Caco-2 (cell line): ENCODE measurements at places on chromosomes 5 and 9. TPM values are rescaled to one million over a fixed set of nuclear protein-coding genes. Genes with fewer than 3 reads are reported as not detected.

- no peak overlapping the region for H3K4me3 ChIP-seq
- H3K36me3 ChIP-seq: no peaks in the 10 kb centered on the region
- H3K27ac ChIP-seq: no peak overlapping the region
- no peaks in the 10 kb centered on the region for H3K27me3 ChIP-seq
- DNase-seq: no peak
- H3K4me1 ChIP-seq: no peaks in the 10 kb centered on the region
Observed at GRCh38 chr9:97518909-97519307, 17.4 kb downstream of the TMOD1 start.

DNA sequence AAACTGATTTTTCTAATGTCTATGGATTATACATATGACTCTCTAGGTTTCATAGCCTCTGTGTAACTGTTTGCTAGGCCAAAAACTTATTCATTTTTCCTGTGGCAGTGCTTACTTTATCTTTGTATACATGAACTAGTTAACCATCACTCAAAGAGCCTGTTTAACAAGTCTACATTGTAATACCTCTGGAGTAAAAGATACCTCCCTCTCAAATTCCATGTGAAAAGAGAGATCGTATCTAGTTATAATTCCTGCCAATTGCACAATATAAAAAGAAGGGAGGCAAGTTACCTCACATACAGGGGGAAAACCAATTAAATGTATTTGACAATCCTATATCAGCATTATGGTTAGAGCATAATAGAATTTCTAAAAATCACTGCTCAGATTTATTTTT, 271.9 kb upstream of the ST8SIA4 start:
- no peak overlapping the region for H3K4me3 ChIP-seq
- no peaks in the 10 kb centered on the region for H3K27me3 ChIP-seq
- H3K36me3 ChIP-seq: no peaks in the 10 kb centered on the region
- no peak overlapping the region for H3K27ac ChIP-seq

DNA sequence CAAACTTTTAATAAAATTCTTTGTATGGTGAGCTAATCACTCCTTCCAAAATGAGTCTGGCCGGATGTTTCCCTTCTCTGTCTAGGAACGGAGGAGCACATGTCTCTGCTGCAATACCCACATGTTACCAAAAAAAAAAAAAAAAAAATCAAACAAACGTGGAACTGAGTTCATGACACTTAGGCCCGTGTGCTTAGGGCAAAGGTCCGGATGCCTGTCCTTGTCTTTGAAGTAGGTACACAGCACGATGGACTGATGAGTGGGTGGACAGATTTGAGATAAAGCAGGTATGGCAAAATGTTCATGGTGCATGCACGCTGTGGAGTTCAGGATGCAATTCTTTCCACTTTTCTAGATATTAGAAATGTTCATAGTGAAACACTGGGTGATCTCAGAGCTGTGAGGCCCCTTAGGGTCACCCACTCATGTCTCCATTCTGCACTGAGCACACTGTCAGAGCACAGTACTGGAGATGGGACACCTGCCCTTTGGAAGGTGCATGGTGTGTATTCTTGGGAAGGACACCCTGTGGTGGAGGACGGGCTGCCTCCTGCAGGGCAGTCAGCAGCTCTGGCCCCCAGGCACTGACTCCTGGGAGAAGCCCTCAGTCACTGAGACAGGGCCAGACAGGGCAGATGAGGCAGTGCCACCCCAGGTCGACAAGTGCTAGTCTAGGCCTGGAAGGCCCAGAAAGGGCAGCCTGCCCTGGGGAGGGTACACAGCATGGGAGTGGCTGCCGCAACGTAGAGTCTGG, 43.6 kb downstream of the GADD45G start:
- peaks cover 35% of the 10 kb centered on the region for H3K4me1 ChIP-seq
- H3K27ac ChIP-seq: peak overlapping the region; percentile 77
- H3K27me3 ChIP-seq: no peaks in the 10 kb centered on the region
- DNase-seq: peak; percentile 67

GRCh38 chr9:109010746-109011145, 2.6 kb downstream of the CTNNAL1 start:
- no peak overlapping the region for H3K27ac ChIP-seq
- H3K4me1 ChIP-seq: peaks cover 35% of the 10 kb centered on the region
- no peaks in the 10 kb centered on the region; the same call in 1 of the 2 replicates for H3K36me3 ChIP-seq
- no peak overlapping the region for H3K4me3 ChIP-seq
- no peak for DNase-seq

The TPPP gene
- total RNA-seq: 0.18 and 0.28 TPM in 2 replicates

The TMEM250 gene
- total RNA-seq: 35.6 and 38.2 TPM in 2 replicates
